ENCODE measurements at places on chromosomes 16 and 17.

DNA sequence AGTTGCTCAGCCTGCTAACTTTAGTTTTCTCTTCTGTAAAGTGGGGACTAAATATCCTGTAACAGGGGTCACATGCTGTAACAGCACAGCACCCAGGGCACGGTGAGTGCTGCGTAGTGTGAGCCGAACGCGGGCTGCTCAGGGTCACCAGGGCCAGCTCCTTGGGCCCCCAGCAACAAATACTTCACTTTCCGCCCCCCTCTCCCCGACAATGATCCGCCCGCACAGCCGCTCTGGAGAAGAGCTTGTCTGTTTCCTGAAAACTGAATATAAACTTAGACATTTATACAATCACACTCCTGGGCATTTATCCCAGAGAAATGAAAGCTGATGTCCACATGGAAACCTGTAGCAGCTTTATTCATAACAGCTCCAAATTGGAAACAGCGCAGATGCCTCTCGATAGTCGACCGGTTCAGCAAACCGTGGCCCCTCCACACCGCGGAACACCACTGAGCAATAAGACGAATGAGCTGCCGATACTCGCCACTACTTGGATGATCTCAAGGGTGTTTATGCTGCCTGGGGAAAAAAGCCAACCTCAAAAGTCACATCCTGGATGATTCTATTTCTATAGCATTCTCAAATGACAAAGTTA lies 267.2 kb downstream of the PARN start:
- no peak for DNase-seq

GRCh38 chr16:49858200-49859124 lies 2.5 kb upstream of the ZNF423 start:
- no peak for DNase-seq

DNA sequence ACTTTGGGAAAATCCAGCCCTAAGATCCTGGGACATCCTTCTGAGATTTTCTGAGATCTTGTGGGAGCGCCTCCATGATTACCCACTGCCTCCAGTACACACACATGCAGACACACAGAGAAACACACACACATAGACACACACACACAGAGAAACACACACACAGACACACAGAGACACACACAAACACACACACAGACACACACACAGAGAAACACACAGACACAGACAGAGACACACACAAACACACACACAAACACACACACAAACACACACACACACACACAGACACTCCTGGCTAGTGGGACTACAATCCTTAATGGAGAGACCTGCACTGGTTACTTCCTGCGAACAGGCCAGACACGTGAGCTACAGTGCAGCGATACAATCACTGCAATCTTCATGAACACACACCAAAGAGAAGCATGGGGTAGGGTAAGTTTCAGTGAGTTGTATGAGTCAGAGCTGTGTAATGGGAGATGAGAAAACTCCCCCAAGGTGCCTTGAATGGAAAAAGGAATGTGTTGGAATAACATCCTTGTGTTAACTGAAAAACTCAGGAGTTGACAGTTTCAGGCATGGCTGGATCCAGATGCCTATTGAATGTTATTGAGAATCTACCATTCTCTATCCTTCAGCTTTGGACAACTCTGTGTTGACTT lies 79.5 kb downstream of the SLC6A2 start:
- DNase-seq: no peak

DNA sequence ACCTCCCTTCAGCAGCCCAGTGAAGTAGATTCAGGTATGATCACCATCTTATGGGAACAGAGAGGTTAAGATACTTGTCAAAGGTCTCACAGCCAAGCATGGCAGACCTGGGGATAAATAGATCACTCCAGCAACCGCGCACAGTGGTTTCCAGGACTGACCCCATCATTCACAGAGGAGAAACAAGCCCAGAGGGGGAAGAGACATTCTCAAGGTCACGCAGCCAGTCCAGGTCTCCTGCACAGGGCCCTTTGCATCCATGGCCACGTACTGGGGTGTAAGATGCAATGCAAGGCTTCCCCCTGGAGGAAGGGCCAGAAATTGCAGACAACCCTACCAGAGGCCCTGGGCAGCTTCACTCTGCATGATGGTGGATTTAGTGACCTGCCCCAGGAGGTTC lies 19.9 kb downstream of the TLE7 start:
- DNase-seq: no peak

- DNase-seq: no peak
These were observed 51.4 kb downstream of the TBC1D16 start for GRCh38 chr17:79984045-79984840.

GRCh38 chr16:5763176-5763575 lies 665.6 kb upstream of the EEF2KMT start:
- DNase-seq: no peak

DNA sequence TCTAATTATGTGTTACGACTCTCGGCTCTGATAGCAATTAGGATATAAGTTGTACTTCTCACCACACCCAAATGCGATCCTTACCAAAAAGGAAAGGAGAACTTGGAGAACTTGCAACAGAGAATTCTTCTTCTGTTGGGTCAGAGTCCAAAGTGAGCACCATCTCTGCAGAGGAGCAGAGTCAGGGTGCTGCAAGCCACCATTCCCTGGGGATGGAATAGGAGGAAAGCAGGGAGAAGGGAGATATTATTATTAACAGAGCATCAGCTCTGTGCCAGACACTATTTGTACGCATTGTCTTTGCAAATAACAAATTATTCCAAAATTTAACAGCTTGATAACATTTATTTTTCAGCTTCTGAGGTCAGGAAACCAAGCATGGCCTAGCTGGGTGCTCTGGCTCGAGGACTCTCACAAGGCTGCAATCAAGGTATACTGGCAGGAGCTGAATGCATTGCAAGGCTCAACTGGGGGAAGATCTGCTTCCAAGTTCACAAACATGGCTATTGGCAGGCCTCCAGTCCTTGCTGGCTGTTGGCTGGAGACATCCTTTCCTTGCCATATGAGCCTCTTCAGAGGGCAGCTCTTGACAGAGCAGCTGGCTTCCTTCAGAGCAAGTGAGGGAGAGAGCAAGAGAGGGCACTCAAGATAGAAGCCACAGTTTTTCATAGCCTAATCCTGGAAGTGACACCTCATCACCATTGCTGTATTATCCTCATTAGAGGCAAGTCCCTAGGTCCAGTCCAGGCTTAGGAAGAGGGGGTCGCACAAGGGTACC lies 296.2 kb upstream of the CDH5 start:
- no peak for DNase-seq

DNA sequence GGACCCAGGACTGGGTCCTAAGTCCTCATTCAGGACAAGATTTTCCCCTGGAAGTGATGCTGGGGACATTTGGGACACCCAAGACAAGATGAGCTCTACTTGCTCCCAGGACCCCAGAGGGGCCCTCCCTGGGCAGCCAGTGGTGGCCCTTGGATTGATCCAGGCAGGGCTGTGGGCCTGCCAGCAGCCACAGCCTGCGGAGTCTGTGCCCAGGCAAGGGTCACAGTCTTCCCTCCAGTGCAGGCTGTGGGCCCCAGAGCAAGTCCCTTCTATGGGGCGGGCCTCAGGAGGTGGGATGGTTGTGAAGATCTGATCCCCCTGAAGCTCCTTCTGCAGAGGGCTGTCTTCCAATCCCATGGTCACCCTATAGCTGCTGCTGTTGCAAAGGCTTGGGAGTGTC lies 12.6 kb downstream of the CA7 start:
- no peak for DNase-seq

GRCh38 chr17:7435676-7436555 lies 681 bp downstream of the TMEM102 start:
- no peak for DNase-seq

GRCh38 chr17:55577687-55578086 lies 66.4 kb upstream of the SMIM36 start:
- DNase-seq: no peak

DNA sequence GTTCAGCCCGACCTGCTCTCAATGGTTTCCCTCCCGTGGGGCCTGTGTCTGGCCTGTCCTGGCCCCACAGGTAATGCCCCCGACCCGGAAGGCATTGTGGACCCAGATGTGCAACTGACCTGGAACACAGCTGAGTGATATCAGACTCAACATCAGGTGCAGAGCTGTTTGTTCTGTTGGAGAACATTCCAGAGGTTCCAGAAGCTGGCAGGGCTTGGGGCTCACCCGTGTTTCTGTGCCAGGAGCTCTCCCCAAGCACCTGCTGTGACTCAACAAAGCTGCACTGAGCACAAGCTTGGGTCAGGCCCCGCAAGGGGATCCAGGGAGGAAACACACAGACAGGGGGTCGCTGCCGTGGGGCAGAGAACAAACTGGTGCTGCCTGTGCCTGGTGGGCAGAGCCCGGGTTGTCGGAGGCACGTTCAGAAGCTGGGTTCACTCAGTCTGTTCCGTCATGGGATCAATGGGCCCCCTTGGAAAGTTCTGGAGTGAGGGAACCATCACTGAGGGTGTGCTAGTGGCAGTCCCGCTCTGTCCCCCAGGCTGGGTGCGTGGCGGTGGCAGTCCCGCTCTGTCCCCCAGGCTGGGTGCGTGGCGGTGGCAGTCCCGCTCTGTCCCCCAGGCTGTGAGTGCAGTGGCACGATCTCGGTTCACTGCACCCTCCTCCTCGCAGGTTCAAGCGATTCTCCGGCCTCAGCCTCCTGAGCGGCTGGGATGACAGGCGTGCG lies 22.1 kb downstream of the HS3ST6 start:
- DNase-seq: no peak

Measured in SK-N-MC (cell line).